ENCODE measurements at places on chromosomes 5 and 9. TPM values are rescaled to one million over a fixed set of nuclear protein-coding genes. Genes with fewer than 3 reads are reported as not detected.

GRCh38 chr5:91072881-91073280 lies 310.2 kb downstream of the ARRDC3 start:
- no peak for DNase-seq

- DNase-seq = no peak
These were observed 597.0 kb downstream of the PSAT1 start for GRCh38 chr9:78893774-78894401.

DNA sequence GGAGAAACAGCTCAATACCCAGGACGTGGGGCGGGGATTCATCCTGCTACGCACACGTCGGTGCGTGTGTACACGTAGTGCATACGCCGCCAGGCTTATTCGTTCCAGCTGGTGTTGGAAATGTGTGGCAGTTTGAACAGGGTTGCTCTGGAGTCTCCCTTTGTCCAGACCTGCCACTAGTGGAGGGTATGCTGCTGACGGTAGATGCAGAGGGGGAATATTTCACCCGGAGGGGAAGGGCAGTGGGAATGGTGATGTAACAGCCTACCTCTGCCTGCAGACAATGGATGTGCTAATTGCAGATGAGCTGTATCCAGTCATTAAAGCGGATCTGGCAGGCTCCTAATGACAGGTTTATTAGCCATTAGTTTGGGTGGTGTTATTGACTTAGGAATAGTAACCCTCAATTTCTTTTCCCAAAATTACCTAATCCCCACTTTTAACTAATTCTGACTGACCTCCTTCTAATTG lies 142.7 kb downstream of the PAX5 start:
- no peak for DNase-seq

DNA sequence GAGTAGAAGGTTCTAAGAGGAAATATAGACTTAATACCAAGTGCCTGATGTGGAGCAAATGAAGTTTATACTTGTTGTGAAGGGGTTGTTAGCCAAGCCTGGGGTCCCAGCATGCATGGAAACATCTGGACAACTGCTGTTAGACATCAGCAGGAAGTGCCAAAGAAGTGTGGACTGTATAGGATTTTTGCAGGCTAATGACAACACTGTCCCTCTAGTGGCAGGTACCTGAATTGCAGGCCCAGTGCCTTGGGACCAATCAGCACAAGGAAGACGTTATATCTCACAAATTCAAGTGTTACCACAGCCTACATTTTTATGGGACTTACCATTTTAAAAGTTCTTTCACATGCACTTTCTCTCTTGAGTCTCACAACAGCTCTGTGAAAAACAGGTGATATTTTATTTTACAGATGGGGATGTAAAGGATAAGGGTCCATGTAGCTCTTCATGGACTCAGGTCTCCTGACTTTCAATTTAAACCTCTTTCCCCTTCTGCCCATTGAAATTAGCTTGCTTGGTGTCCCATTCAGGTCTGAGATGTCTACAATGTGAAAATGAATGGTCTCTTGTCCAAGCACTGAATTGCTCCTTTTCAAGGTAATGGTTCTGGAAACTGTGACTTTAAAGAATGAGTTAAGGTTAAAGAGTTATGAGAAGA lies 89.0 kb upstream of the MAP1B start:
- no peak for DNase-seq

DNA sequence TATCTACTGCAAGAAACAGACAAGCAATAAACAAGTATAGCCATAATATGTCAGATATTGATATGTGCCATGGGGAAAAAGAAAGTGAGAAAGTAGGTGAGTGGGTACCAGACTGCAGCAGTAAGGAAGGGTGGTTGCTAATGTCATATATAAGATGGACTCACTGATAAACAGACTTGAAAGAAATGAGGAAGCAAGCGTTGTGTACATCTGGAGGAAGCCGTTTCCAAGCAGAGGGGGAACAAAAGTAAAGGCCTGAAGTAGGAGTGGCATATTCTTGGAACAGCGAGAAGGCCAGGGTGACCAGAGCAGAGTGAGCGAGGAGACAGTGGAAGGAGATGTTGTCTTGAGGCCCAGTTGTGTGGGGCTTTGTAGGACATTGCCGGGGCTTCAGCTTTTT lies 142.2 kb upstream of the MAP3K1 start:
- no peak for DNase-seq

DNA sequence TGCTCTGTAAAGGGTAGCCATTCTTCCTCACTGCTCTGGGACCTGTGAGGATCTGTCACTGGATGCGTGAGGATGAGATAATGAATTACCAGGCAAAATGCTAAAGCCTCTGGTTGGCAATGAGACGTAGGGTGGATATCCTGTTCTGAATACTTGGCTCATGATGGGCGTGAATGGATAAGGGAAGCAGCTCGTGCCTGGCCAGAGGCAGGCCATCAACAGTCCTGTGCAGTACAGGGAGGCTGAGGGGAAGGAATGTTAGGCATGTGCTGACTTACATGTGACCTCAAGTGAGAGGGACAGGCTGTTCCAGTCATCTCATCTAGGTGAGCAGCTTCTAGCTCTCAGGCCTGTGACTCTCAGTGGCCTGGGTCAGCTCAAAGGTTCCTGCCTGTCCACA lies 172.8 kb downstream of the CARTPT start:
- DNase-seq = no peak

DNA sequence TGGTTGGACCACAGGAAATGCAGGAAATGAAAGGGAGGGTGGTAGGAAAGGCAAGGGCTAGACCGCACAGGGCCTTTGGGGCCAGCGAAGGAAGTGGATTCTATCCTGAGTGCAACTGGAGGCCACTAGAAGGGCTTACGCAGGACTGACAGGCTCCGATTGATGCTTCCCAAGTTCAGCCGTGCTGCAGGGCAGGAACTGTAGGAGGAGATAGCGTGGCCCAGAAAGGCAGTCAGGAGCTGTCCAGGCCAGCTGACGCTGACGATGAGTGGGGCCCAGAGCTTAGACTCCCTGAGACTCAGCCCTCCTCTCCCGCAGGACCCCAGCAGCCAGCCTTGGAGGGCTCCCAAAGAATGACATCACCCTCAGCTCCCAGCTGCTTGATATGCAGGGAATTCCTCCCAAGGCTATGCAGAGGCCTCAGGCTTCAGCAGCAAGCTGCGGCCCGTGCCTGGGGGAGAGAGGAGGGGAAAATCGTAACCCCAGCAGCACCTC lies 48.8 kb downstream of the KCNIP1 start:
- no peak for DNase-seq

DNA sequence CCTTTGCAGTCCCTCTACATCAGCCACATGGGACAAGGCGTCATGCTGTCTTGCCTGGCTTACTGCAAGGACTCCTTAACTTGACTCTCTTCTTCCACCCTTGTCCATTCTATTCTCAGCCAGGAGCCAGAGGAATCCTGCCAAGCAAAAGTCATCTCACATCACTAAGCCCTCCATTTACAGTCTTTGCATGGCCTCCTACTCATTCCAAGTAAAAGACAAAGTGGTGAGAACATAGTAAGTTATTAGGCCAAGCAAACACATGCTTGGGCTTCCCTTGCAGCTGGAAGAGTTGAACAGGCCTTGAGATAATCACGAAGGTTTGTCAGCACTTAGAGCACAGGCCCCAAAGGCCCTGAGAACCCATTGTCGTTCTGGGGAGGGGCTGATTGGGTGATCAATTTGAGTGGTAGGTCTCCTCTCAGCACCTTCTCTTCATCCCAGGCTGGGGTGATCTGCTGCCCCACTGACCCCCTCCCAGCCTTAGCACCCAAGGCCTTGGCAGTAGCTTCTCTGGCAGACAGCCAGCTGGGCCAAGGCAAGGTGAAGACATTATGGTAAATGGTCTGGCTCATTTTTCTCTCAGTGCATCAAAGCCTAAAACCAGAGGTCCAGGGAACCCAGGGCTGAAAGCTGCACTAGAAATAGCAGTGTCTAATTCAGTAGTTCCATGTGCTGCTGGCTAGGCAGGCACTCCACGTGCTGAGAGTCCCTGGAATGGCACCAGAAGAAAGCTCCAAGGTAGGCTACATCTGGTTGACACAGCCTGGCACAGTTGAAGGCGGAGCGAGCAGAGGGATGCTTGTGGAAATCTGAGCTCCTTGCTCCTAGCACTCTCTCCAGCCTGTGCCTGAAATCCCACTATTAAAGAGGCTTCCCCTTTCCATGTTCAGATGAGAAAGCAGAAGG lies 121.4 kb downstream of the ASTN2 start:
- no peak for DNase-seq

DNA sequence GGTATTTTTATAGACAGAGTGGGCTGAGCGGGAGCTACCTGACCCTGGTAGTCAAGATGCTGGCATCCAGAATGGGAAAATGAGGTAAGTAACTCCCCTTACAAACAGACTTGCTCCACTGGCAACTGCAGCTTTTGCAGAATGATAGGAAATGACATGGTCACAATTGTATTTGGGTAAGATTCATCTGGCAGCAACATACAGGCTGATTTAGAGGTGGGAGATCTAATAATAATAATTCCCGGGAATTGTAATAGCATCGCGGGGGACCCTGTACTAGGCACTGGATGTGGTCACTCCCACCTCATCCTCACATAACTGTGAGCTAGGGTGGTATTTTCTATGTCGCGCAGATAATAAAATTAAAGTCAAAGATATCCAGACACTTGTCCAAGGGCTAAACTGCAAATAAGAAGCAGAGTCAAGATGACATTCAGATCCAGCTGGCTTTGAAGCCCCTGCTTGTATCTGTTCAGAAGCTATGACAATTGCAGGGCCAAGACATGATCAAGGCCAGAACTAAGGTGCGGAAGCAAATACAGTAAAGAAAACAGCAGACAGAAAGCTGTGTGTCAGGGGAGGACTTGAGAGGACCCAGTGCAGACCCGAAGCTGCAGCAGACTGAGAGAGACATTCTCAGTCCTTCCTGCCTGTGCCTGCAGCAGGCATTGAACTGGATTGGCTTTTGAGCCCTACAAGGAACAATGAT lies 507.2 kb downstream of the BNC2 start:
- DNase-seq = no peak

GRCh38 chr5:150487199-150488061 lies 20.5 kb upstream of the NDST1 start:
- no peak for DNase-seq

- no peak for DNase-seq
These were observed 1015.9 kb downstream of the TLE1 start for GRCh38 chr9:80673496-80673895.

DNA sequence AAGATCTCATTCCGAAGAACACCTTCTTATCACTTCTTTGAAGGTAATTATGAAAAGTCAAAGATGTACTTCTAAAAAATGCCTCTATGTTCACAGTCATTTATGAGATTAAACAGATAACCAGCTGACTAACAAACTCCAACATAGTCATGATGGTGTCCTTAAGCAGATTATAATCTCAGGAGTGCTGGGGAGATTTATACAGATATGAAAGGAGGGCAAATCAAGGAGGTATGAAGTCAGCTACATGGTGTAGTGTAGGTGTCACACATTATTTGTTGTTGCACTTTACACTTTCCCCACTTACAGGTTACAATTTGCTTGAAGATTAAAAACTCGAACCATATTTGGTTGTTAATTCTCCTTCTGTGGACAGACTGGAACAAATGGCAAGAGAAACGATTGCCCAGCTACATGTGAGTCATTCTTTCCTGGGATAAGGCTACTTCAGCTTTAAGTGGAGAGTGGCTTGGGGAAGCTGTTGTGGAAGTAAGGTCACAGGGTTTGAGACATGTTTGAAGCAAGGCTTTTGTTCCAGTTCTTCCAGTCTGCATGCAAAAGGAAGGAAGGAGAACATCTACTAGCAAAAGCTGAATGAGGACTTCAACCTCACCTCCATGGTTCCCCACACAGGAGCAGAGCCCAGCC lies 320.1 kb downstream of the ADGRV1 start:
- no peak for DNase-seq

DNA sequence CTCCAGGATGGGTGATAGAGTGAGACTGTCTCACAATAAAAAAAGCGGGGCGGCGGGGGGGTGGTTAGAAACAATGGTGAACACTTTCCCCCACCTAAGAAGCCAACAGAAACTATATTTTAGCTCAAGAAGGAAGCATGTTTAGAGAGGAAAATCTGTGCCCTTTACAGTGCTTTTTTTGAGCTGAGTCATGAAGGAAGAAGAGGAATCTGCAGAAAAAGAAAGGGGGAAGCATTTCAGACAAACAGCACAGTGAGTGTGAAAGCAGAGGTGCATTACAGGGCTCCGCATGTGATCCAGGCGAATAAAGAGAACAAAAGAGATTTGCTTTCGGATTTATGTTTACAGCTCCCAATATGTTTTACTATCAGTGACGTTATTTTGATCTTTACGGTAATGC lies 1504.6 kb upstream of the WWC1 start:
- DNase-seq = no peak

GRCh38 chr5:179568721-179569120 lies 18.4 kb downstream of the RUFY1 start:
- no peak for DNase-seq

- DNase-seq = no peak
These were observed 623.0 kb downstream of the SLCO4C1 start for GRCh38 chr5:101673120-101673519.

DNA sequence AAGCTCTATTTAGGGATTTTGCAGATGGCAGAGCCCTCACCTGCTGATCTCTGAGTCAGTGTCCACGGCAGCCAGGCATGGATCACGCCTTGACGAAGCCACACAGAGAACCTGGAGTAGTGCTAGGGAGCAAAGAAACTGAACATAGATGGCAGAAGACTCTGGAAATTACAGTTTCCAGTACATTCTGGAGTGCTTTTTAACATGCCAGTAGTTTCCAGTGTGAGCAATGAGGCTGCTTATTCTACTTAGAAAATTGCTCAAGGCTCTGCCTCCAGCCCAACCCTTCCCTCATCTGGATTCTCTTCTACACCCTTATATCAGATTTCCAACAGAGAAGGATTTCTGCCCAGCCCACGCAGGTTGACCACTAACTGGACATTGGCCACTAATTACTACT lies 203.3 kb downstream of the ADAMTS12 start:
- DNase-seq = no peak

The FOXI1 gene
- total RNA-seq = not detected

The PCDH12 gene
- total RNA-seq = 5.2 TPM

The PCDHB3 gene
- total RNA-seq = 2.3 TPM

The ROR2 gene
- 0.21 TPM for total RNA-seq

The RLN2 gene
- total RNA-seq = not detected

The SPINK5 gene
- total RNA-seq = 0.54 TPM

The PSD2 gene
- total RNA-seq = 0.14 TPM

The LCN2 gene
- total RNA-seq = not detected

The LVRN gene
- 0.92 TPM for total RNA-seq

The DDX4 gene
- not detected for total RNA-seq

The WNT8A gene
- not detected for total RNA-seq

The PCSK5 gene
- total RNA-seq = 63.7 TPM

The MED22 gene
- 50.0 TPM for total RNA-seq

The TICAM2 gene
- total RNA-seq = 5.7 TPM

All from thoracic aorta (tissue), 2 donors.